Stimulated activated CD4-positive, alpha-beta T cell treated with anti-CD3 and anti-CD28 coated beads, Interleukin-1b, Interleukin-23, amount 100 ng/mL, for 48 hours (primary cell): ENCODE measurements at places on chromosomes 2 and 18.

DNA sequence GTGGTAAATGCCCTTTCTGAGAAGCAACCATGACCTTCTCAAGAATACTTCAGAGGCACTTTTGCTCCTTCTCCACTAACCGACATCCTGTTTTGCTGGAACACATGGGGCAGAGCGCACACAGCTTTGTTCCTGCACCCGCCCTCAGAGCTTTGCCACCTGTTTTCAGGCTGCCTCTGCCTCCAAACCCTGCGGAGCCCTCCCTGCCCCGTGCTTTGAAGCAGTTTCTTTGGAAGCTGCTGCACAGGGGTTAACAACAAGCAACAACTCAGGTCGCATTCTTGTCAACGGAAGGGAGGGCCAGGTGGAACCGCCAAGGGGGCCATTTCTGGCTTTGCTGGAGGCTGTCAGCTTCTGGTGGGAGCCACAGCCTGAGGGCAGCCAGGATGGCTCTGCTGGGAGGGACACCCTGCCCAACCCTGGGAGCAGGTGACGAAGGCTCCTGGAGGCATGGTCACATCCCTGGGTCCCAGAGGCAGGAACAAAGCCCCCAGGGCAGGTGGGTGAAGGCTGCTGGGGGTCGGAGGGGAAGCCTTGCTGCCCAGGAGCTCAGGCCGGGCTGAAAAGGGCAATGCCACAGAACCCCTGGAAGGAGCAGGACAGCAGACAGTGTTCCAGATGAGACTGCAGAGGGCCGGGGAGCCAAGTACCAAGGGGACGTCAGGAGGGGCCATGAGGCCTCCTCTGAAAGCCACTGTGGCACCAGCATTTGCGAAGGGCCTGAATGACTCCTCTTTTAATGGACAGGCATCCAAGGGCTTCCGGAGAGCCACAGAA, 46.8 kb downstream of the MRPS5 start:
- DNase-seq: peak; percentile 71

- DNase-seq: no peak
Observed at GRCh38 chr18:57561261-57561660, 25.2 kb downstream of the FECH start.

DNA sequence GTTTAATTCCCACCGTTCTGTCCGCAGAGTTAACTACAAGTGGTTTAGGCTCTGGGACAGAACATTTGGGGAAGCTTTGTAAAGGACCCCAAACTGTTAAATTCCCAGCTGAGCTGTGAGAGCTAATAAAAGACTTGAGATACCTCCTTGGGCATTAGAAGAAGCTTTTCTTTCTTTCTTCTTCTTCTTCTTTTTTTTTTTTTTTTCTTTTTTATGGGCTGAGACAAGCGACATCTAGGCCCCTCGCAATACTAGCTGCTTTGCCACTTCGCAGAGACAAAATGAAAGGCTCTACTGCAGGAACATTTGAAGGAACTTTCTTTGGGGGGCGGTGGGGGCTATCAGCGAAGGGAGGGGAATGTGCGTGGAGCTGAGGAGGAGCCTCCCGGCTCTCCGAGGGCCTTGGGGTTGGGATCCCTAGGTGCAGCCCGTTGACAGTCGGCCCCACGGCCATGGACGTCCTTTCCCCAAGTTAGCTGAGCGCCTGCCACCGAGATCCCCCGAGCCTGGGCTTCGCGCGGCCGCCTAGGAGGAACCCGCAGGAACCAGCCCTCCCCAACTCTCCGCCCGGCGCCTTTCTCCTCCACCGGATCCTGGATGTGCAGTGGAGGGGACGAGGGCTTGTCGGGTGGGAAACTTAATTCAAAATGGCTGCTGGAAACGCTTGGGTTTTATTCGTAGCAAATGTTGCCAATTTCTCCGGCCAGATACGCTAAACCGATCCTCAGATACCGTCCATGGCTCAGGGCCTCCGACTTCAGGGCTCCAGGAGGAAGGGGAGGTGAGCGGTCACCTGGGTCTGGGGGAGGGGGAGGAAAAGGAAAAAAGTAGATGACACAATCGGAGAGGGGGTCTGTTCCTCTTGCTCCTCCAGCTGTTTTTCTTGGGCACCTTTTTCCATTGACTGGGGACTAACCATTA, 4.2 kb downstream of the MEIS1 start:
- no peak for DNase-seq

DNA sequence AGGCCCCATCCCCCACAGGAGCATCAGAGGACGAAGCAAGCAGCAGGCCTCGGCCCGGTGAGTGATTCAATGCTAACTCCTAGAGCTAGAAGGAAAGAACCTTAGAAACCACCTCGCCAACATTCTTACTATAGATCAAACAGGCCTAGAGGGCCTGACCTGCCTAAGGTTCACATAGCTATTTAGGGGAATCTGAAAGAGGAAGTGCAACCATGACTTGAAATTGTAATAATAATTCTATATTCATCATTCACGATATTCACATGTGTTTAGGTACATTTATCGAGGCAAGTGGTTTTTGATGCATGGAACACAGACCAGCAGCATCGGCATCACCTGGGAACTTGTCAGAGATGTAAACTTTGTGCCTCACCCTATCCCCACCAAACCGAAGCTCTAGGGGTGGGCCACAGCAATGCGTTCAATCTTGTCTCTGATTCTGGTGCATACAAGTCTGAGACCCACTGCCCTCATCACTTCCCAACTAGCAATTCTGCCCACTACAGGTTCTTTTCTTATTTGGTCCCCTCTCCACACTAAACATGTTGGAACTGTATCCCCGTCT, 78.0 kb upstream of the DNMT3A start:
- DNase-seq: no peak

GRCh38 chr2:97952357-97952756, 43.4 kb downstream of the TMEM131 start:
- no peak for DNase-seq

- no peak for DNase-seq
Observed at GRCh38 chr2:165601928-165602521, 132.5 kb downstream of the CSRNP3 start.

DNA sequence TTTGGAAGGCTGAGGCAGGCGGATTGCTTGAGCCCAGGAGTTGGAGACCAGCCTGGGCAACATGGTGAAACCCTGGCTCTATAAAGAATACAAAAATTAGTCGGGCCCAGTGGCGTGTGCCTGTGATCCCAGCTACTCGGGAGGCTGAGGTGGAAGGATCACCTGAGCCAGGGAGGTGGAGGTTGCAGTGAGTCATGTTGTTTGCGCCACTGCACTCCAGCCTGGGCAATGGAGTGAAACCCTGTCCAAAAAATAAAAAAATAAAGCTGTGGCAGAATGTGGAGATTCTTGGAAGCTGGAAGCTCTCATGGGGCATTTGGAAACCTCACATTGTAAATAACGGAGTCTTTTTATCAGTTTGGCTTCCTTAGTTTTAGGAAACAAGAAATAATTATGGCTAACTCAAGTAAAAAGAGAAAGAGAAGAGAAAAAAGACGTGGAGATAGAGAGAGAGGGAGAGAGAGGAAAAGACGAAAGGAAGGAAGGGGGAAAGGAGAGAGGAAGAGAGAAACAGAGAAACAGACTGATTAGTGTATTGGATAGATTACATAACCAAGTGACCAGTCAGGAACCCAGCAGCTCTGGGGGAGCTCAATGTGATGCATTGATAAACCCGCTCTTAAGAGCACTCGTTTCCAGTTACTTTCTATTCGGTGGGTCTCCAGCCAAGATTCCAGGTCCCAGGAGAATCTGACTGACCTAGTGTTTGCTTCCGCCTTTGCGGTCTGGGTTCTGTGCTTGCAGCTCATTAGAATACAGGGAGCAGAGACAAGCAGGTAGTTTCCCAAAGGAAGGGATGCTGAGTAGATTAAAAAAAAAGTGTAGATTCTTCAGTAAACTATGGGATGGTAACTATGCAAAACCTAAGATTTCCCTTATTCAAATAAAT, 1.1 kb upstream of the SPAST start:
- no peak for DNase-seq

DNA sequence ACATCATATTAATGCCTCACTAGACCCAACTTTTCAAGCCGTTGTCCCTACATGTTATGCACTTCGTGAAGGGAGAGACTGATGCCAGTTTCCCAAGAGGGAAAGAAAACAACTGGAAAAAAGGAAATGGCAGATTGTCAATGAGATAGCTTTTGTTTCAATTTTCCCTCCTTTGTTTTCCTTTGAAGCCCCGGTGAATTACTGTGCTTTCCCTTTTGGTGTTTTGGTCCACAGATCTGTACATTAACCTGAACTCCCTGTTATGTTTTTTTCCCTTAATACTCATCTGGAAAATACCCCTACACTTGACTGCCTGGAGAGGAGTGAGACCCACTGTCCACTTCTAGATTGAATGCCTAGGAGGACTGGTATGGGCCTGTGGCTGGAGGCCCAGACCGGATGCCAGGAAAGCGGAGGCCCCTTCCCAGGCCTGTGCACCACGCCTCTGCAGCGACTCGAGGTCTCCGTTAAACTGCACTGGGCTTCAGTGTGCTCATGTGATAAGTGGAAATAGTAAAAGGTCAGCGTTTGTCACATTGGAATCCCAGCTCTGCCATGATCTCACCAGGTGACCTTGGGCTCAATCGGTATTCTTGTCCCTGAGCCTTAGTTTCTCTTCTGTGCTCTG, 106.4 kb downstream of the GATA6 start:
- no peak for DNase-seq

DNA sequence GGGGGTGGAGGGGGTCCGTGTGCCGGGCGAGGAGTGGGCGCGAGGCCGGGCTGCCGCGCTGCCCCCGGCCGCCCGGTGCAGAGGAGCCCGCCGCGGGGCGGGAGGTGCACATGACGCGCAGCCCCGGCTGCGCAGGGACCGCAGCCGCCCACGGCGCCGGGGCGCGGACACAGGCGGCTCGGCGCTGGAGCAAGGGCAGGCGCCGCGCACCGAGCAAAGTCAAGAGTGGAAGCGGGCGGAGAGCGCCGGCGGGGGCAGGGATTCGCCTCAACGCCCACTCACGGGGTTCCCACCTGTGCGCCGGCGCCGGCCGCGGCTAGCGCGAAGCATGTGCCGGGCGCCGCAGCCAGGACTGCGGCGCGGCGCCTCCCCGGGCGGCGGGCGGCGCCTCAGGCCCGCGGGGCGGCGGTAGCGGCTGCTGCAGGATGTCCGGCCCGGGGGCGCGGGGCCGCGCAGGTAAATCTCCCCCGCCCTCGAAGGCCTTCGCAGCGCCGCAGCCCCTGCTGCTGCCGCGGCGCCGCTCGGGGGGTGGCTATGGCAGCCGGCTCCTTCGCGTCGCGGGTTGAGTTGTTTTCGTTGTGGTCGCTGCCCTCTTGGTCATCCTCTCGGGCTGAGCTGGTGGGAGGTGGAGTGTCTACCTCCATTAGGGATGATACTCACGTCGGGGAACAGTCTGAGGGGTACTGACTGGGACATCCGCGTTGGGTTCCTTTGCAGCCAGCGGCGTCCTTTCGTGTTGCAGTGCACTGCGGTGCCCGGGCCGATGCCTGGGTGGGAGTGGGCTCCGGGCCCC, 216.3 kb upstream of the DTNA start:
- DNase-seq: no peak

DNA sequence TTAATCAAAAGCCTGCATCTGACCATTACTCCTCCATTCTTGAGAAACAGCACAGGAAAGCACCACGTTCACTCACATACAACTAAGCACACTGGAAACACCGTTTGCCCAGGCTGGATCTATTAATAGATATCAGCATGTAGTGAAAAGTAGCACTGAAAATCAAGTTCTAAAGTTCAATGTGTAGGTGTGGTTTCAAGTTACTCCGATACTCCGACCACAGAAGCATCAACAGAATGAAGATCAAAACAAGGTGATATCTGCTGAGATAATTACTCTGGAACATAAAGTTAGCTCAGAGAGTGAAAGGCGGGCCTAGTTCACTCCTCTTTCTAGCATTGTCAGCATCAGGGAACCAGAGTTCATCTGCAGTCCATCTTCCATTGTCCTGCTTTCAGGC, 1367.4 kb upstream of the ACVR2A start:
- DNase-seq: no peak

DNA sequence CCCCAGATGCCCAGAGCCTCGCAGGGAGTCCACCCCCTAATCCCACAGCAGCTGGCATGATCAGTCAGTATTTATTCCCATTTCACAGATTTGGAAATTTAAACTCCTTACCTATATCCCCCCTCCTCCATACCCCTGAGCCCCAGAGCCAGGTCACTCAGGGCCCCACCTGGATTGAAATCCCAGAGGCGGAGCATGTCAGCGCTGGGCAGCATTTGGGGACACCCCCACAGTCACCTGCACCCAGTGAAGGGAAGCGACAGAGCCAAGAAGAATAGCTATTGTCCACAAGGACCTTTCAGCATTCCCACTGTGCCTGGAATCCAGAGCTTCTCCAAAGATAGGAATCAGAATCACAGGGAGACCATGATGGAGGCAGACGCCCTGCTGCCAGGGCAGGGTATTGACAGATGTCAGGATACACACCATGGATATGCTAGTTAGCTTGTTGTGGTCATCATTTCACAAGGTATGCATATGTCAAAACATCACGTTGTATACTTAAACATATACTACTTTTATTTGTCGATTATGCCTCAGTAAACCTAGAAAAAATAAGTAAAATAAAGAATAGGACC, 968 bp upstream of the ASTL start:
- DNase-seq: no peak

- no peak for DNase-seq
Observed at GRCh38 chr18:321865-322467, 54.1 kb upstream of the THOC1 start.

DNA sequence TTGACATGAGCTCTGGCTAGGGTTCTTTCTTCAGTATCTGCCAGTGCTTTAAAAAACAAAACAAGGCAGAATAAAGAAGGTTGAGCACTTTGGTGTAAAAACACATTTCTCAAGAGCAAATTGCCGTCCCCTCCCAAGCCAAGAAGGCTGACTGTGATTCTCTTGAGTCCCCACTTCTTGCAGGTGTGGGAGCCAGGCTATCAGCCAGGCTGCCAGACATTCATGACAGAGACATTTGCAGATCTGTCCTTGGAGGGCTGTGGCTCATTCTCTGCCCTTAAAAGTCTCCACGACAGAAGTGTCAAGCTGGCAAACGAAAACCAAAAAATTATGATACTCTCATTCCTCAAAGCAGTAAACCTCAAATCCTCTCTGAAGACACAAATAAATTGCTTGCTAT, 749.3 kb upstream of the HS6ST1 start:
- DNase-seq: no peak

DNA sequence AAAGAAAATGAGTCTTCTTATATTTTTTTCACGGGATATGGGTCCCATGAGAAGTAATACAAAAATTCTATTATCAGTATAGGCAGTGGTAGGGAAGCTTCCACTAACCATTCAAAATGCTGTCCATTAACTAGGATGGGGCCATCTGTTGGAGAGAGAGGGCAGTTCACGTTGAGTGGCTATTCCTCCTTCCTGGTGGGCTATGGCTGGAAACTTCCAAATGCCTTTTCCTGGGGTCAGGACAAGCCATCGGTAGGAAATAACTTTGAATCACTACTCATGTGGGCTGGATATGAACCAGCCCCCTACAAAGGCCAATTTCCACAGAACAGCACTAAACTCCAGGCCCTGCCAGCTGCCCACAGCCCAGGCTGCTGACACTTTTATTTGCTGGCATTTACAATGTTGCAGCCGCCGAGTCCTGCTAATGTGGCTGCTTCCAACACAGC, 156.1 kb upstream of the HNRNPA3 start:
- no peak for DNase-seq

- no peak for DNase-seq
Observed at GRCh38 chr2:16247326-16248122, 307.2 kb downstream of the MYCN start.

GRCh38 chr18:78650926-78651325, 328.7 kb upstream of the SALL3 start:
- no peak for DNase-seq
